ENCODE measurements at places on chromosomes 6 and 20. TPM values are rescaled to one million over a fixed set of nuclear protein-coding genes. Genes with fewer than 3 reads are reported as not detected.

The CRISP1 gene
- not detected for polyA plus RNA-seq

The MOCS3 gene
- 6.0 TPM for polyA plus RNA-seq

The NOX3 gene
- not detected for polyA plus RNA-seq

The UST gene
- 1.3 TPM for polyA plus RNA-seq

The RIPOR3 gene
- 0.06 TPM for polyA plus RNA-seq

The MUC22 gene
- not detected for polyA plus RNA-seq

DNA sequence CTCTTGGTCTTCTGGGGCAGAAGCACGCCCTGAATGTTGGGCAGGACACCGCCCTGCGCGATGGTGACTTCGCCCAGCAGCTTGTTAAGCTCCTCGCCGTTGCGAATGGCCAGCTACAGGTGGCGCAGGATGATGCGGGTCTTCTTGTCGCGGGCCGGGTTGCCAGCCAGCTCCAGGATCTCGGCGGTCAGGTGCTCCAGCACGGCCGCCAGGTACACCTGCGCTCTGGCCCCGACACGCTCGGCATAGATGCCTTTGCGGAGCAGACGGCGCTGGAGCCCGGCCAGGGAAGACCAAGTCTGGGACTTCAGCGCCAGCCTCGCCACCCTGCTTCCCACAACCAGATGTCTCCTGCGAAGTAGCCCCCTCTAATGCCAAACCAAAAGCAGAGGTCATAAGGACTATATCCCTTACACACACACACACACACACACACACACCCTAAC, 8.0 kb upstream of the SLC17A3 start:
- peak; percentile 10 for DNase-seq

GRCh38 chr6:45423824-45424450, 46.2 kb upstream of the SUPT3H start:
- no peak for DNase-seq

DNA sequence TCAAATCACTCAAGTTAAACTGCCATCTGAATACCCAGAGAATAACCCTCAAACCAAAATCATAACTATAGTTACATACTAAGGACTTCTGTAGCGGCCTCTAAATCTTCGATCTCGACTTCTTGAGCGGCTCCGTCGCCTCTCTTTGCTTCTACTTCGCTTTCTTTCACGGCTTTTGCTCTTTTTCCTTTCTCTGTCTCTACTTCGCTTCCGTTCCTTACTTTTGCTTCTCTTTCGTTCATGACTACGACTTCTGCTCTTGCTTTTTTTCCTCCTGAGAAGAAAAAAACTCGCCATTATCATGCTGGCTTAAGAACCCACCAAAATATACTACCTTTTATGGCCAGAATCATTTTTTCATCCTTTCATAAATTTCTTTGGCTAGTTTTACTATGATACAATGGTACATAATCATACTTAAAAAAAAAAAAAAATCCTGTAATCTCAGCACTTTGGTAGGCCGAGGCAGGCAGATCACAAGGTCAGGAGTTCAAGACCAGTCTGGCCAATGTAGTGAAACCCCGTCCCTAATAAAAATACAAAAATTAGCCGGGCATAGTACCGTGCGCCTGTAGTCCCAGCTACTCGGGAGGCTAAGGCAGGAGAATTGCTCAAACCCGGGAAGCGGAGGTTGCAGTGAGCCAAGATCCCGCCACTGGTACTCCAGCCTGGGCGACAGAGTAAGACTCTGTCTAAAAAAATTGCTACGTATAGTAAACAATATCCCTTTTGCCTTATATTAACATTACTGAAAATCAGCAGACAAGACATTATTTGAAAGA, 10.0 kb downstream of the RBM39 start:
- DNase-seq, result no peak

DNA sequence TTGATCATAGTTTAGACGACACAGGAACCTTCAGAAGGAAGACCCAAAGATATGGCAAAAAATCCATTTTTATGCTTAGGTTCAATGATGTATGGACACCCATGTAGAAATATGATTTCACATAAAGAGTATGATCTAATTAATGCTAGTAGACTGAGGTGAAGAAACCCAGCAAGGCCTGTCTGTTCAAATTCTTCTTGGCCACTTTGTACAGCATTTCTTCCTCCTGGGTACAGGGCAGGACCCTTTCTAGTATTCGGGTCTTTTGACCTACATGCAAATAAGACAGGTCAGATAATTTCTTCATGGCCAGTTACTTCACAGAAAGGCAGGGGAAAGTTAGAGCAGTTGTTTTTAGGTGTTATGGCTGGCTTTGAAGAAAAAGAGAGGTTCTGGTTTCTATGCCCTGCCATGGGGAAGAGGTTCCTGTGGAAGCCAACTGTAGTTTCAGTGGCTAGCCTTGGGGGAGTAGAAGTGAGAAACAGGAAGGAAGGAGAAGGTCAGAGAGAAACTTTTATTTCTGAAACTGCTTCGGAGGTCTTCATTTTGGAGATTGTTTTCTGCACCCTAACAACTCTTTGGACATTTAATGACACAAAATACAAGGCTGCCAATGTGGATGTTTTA, 208.3 kb downstream of the PTPRK start:
- DNase-seq, result no peak

DNA sequence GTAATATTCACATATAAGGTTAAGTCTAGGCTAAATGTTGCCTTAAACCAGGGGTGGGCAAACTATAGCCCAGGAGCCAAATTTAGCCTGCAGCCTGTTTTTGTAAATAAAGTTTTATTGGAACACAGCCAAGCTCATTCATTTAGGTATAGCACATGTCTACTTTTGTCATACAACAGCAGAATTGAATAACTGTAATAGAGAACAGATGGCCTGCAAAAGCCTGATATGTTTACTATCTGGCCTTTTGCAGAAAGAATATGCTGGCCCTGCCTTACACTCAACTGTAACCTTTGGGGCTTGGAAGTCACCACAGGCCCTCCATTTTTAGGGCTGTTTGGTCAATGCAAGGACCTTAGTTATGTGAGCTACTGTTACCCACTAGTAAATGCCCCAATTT, 17.7 kb upstream of the BCLAF1 start:
- DNase-seq, result no peak

DNA sequence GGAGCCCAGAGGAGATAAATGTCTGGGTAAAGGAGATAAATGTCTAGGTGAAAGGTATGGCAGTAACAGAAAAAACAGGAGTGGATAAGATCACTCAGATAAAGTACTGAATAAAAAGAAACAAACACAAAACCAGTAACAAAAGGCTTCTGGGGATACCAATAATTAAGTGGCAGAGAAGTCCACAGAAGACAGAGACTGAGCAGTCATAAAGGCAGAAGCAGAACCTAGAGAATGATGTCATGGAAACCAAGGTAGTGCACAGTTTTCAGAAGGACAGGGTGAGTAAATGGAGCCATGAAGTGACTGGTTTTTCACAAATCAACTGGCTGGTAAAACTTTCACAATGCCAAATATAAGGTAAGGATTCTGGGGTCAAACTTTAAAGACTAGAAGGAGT, 80.9 kb upstream of the PLN start:
- no peak for DNase-seq

DNA sequence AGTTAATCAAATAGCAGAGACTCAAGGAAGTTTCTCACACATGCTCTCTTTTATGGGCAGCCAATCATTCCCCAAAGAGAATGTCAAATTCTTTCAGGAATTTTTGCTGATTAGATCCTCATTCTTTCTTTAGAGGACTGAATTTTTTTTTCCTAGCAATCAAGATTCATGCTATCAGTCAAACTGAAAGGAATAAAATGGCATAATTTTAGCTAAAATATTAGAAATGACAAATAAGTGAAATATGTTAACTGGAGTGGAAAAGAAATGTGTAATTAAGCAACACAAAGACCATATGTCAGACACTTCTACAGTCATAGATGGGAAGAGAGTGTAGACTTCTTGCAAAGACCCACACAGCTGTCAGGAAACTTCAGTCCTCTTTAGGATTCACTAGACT, 242.3 kb upstream of the RNF217 start:
- DNase-seq, result no peak

GRCh38 chr20:22924949-22925612, 110.0 kb upstream of the SSTR4 start:
- DNase-seq, result no peak

GRCh38 chr6:23681743-23682142, 444.3 kb upstream of the NRSN1 start:
- no peak for DNase-seq

GRCh38 chr6:53808302-53808881, 13.6 kb downstream of the LRRC1 start:
- DNase-seq, result no peak

- DNase-seq, result no peak
Measured at GRCh38 chr6:48472535-48472934, 361.5 kb upstream of the PTCHD4 start.

DNA sequence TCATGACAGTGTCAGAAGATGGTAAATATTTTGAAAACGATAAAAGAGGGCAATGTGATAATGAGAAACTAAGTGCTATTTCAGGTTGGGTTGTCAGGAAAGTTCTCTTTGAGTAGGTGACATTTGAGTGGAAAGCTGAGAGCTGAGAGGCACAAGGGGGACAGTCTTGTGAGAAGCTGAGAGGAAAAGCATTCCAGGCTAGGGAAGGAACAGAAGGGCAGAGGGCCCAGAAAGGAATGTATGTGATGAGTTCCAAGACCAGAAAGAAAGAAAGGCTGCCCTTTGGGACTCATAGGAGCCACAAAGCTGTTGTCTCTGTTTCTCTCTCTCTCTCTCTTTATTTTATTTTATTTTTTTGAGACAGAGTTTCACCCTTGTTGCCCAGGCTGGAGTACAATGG, 7.6 kb upstream of the RNF182 start:
- no peak for DNase-seq

DNA sequence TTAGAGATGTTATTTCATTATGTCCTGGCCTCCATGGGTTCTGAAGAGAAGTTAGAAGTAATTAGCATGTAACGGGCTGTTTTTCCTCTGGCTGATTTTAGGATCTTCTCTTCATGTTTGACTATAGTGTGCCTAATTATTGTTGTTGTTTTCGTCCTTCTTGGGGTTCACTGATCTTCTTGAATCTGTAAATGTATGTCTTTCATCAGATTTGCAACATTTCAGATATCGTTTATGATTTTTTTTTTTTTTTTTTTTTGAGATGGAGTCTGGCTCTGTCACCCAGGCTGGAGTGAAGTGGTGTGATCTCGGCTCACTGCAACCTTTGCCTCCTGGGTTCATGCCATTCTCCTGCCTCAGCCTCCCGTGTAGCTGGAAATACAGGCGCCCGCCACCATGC, 246.7 kb downstream of the TFAP2C start:
- no peak for DNase-seq

- no peak for DNase-seq
Measured at GRCh38 chr20:31842471-31843157, 2.8 kb downstream of the FOXS1 start.

- DNase-seq, result no peak
Measured at GRCh38 chr6:85703406-85703805, 60.7 kb upstream of the SYNCRIP start.

GRCh38 chr6:3391902-3392458, 64.9 kb downstream of the SLC22A23 start:
- no peak for DNase-seq

- no peak for DNase-seq
Measured at GRCh38 chr20:50609438-50609989, 81.8 kb downstream of the RIPOR3 start.

DNA sequence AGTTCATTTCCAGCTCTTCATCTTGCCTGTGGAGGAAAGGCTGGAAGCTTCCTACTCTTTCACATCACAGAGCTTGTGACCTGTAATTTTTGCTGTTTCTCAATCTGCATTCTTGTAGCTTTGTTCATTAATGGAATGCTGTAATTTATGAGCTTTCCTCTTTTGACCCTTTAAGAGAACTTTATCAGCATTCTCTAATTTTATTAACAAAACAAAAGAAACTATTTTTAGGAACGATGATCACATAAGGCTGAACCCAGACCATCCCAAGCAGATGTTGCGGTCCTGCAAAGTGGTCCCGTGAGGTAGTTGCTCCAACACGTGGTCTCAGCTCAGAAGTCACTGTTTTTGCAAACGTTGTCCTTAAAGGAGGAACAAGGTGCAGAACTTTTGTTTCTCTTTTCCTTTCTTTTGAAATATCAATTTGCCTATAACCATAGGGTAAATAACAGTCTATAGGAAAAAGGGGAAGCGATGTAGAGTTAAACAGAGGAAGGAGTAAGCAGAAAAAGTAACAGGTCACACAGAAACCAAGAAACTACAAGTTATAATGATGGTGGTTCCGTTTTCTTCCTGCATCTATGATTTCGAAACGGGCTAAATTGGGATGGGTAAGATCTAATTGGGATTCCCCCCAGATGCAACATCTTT, 121.3 kb upstream of the PHACTR1 start:
- no peak for DNase-seq

GRCh38 chr6:136599329-136600011, 49.2 kb upstream of the MAP7 start:
- DNase-seq, result no peak

GRCh38 chr6:158834675-158835385, 15.7 kb upstream of the EZR start:
- DNase-seq, result no peak

DNA sequence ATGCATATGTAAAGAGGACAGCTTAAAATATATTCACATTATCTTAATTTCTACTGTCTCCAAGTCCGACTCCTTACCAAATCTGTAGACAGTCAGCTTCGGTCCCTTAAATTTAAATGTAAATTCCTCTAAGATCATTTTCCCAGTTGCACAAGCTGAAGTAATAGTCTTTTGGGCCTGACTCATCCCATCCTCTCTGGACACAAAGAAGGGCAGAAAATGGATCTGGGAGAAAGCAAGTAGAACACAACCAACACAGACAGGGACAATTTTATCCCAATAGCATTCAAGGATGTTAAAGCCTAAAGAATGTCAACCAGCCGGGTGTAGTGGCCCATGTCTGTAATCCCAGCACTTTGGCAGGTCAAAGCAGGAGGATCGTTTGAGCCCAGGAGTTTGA, 228.3 kb downstream of the ARHGAP18 start:
- DNase-seq, result no peak

DNA sequence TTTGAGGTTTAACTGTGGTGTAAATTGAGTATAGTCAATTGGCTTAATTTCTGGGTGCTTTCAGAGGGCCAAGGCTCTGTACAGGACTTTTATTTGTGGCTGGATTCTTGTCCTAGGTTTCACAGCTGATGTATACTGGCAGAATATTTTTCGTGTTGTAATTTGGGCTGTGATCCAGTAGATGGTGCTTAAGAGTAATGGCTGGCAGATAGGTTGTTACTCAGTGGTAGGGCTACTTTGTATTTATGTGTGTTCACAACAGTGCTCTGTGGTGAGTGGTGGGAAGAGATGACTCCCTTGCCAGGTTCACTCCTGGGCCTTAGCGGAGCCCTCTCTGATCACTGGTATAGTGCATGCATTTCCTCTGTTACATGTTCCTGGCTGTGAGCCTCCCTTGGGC, 34.5 kb upstream of the FERMT1 start:
- DNase-seq, result peak; percentile 31

- DNase-seq, result no peak
Measured at GRCh38 chr6:133645966-133646740, 242.8 kb upstream of the TCF21 start.

DNA sequence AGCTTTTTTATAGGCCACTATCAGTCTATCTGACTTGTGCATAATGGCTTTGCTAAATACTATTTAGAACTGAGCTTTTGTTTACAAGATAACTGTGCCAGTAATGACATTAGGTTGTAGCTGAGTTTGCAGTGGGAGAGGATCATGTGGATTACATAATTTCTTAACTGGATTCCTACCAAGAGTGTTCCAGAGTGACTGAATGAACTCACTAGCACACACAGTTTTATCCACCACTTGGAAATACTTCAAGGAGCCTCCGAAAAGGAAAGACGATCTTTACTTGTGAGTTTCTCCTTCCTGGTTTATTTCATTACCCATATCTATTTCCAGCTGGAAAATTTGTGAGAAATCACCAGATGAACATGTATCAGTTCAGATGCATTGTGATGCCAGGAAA, 10.9 kb upstream of the SYNE1 start:
- DNase-seq, result no peak
